Activated CD8-positive, alpha-beta T cell treated with anti-CD3 and anti-CD28 coated beads for 36 hours (primary cell): ENCODE measurements at places on chromosomes 2 and 18. TPM values are rescaled to one million over a fixed set of nuclear protein-coding genes. Genes with fewer than 3 reads are reported as not detected.

GRCh38 chr2:73841912-73842738 is 13.4 kb downstream of the STAMBP start:
- no peaks in the 10 kb centered on the region for H3K27me3 ChIP-seq
- DNase-seq: no peak

DNA sequence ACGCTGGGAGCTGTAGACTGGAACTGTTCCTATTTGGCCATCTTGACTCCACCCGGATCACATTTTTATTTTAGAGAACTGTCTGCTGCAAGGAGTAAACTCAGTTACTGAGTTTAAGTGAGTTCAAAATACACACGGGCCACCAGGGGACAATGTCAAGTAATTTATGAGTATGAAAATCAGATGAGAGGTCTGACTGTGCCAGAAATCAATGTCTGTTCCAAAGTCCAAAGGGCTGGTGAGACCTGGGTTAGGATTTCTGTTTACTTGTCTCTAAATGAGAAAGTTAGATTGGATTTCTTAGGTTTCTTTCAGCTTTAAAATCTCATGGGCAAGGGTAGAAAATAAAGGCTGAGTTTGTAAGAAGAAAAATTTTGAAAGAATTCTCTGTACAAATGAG is 465.8 kb upstream of the MEIS1 start:
- H3K4me1 ChIP-seq: no peaks in the 10 kb centered on the region
- H3K27me3 ChIP-seq: no peaks in the 10 kb centered on the region
- H3K4me3 ChIP-seq: no peak overlapping the region
- no peak overlapping the region for H3K27ac ChIP-seq
- H3K36me3 ChIP-seq: no peaks in the 10 kb centered on the region
- DNase-seq: no peak

EN1 gene
- total RNA-seq: not detected

SERPINB2 gene
- total RNA-seq: not detected
